ENCODE measurements at places on chromosomes 5 and 9.

DNA sequence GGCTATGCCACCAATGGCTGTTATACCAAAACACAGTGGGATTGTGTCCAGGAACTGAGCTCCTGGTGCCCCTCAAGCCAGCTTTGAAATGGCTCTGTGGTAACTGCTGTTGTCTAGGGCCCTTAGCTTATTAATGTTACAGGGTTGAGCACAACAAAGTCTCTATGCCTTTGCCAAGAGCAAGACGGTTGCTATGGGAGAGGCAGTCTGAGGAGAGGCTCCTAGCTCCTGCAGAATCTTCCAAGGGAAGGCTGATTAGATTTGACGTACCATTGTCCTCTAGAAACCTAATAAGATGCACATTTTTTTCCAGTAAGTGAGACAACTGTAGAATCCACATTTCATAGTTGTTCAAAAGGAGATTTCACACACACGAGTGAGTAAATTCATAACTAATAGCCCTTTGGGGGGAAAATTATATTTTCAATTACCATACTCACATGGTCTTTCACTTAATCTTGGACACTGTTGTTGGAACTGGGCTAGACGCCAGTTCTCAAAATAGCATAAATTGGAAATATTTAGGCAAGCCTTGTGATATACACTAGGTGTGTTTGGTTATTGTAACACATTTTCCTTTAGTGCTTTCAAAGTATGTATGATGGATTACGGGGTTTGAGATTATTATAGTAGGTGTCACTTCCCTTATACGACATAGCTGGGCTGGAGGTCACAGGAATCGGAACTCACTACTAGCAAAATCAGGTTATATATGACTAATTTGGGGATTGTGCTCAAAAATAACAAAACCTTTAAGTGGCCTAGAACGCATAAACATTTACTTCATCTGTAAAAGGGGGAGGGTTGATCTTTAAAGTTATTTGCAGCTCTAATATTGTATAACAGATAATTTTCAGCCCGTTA, 186.3 kb upstream of the EGFLAM start:
- no peak for DNase-seq

- no peak for DNase-seq
Observed at GRCh38 chr9:137077010-137077747, at the start of gene UAP1L1. TSS of gene UAP1L1 (plus strand) at chr9:137077517. CDS start at chr9:137077533, 16 bp downstream.

DNA sequence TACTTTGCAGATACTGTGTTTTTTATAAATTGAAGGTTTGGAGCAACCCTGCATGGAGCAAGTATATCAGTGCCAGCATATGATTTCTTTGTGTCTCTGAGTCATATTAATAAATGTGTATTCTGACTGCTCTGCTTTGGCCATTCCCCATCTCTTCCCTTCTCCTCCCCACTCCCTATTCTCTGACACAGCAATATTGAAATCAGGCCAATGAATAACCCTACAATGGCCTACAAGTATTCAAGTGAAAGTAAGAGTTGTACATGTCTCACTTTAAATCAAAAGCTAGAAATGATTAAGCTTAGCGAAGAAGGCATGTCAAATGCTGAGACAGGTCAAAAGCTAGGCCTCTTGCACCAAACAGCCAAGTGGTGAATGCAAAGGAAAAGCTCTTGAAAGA, 82.2 kb upstream of the TLX3 start:
- no peak for DNase-seq

- no peak for DNase-seq
Observed at GRCh38 chr5:76555717-76556116, 67.5 kb downstream of the F2RL2 start.

GRCh38 chr5:96031180-96031579, 69.5 kb upstream of the ELL2 start:
- no peak for DNase-seq

DNA sequence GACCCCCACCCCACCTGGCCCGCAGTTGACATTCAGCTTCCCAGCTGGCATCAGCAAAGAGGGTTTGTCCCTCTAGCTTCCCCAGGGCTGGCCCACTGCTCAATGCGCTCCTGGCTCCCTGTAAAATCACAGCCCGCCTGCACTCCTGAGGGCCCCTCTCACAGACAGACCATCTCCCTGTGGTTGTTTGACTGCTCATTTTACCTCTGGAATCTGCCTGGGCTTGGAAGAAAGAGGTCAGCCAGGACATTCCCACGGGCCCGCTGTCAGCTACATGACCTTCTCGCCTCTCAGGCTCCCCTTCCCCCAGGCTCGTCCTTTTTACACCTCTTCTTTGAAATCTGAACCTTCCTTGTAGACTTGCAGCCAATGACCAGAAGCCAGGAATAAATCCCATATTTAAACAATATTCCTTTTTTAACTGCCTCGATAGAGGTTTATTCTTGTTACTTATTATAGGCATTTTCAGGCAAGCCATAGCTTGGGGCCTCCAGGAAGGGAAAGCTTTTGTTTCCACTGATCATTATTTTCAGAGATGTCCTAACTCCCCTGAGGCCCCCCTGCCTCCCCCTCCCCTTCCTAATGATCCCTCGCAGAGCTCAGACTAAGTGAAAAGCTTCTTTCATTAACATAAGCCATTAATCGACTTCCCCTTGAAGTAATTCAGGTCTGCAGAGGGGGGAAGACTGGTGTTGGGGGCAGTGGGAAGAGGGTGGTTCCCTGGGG, 76.3 kb upstream of the IQGAP2 start:
- no peak for DNase-seq

- no peak for DNase-seq
Observed at GRCh38 chr5:94245608-94246007, 372.8 kb downstream of the KIAA0825 start.

GRCh38 chr9:77893706-77894105, 137.9 kb downstream of the GNAQ start:
- no peak for DNase-seq

GRCh38 chr5:99398976-99399375, 470.2 kb upstream of the CHD1 start:
- DNase-seq = no peak

DNA sequence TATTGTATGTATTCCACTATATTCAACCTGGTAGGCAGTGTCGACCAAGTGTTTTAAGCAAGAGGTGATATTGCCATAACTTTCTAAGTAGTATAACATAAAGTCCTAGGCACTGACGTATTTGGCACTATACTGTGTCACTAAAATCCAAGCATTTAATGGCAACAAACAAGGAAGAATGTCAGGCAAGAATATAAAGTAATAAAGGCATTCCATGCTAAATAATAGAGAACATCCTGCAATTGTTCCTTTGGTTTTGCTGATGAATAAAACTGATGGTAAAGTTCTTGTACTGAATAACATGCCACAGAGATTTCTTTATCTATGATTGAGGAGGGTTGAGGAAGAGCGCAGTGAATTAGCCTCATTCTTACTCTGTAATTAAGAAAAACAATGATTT, 256.9 kb downstream of the HINT1 start:
- no peak for DNase-seq

DNA sequence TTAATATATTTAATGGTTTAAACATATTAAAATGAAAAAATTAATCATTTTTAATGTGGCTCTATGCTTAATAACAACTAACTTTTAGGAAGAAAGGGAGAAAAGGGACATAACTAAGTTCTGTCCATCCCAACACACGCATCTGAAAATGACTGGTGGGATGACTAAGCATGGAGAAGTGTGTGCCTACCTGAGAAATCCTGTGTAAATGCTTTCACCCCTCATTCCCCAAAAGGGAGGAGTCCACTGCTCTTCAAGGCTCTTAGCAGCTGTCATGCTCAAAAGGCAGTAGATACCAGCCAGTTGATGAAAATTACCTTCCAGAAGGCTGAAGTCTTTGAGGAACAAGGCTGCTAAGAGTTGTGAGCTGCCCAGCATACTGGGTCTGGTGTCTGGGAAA, 130.9 kb downstream of the NFIB start:
- DNase-seq = no peak

GRCh38 chr9:124495126-124496074, 11.8 kb downstream of the NR5A1 start:
- no peak for DNase-seq

- DNase-seq = no peak
Observed at GRCh38 chr5:140673187-140673976, at the start of gene DND1. TSS of gene DND1 (minus strand) at chr5:140673576. CDS start at chr5:140673542, 34 bp downstream.

- DNase-seq = no peak
Observed at GRCh38 chr9:137190315-137190856, 1.9 kb downstream of the SSNA1 start.

GRCh38 chr9:22134390-22134789, 125.3 kb upstream of the CDKN2B start:
- no peak for DNase-seq

- DNase-seq = no peak
Observed at GRCh38 chr9:131731237-131731636, 8.6 kb downstream of the RAPGEF1 start.

- DNase-seq = no peak
Observed at GRCh38 chr5:66516550-66516949, 79.6 kb upstream of the MAST4 start.

DNA sequence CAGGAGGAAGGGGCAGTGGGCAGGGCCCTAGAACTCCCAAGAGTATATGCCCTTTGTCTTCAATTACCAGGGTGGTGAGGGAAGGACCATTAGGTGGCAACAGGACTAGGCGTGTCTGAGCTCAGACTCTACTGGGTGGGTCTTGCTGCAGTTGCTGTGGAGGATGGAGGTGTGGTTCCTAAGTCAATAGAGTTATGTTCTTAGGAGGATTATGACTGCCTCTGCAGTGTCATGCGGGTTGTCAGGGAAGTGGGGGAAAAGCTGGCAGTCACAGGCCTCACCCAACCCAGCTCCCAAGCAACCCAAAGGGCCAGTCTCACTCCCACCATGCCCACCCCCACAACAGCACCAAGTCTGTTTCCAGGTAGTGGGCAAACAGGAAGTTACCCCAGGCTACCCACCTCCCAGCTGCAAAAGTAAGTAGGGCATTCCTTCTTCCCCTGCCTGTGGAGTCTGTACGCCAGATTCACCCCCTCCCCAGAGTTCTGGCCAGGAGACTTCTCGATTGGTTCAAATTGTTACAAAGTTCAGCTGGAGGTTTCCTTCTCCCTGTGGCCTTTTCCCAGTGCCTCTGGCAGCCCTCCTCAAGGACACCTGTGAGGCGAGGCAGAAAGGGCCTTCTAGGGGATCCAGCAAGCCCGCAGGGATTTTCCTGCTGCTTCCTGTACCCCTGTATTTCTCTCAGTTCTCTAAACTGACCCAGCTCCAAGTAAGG, 145.3 kb downstream of the HINT1 start:
- no peak for DNase-seq

- DNase-seq = no peak
Observed at GRCh38 chr9:83920469-83920926, 734 bp downstream of the KIF27 start.

DNA sequence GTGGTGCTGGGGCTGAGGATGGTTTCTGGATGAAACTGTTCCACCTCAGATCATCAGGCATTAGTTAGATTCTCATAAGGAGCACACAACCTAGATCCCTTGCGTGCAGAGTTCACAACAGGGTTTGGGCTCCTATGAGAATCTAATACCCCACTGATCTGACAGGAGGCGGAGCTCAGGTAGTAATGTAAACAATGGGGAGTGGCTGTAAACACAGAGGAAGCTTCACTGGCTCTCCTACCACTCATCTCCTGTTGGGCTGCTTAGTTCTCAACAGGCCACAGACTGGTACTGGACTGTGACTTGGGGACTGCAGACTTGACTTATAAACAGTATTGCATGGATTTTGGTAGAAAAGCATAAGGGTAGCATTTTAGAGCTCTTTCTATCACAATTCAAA, 870.7 kb upstream of the CDH10 start:
- DNase-seq = peak; percentile 18

DNA sequence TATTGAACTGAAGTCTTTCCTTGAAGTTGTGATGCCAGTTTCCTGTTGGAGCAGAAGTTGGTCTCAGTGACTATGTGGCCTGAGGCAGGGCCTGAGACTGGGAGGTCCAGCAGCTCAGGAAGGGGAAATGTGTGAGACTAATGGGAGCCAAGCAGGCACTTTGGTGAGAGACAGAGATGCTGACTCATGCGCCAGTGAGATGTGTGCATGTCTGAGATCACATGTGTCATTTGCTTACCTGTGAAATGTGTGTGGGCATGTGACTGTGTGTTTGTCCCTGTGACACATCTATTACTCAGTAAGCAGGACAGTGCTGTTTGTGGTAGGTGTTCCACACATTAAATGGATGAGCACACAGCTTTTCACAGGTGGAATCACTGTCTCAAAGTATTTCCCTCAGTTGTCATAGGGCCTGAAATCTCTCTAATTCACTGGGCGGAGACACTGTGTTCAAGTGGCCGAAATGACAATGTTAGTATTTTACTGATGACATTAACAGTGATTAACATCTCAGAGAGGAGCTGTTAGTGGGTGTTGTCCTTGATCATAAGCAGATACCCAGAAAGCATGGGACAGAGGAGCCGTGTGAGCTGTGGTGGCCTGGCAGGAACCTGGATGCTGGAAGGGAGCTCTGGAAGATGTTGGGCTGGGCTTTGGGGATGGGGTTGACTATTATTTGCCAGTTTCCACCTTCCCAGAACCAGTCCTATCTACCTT, 7.4 kb downstream of the NPR2 start:
- no peak for DNase-seq

- DNase-seq = no peak
Observed at GRCh38 chr5:68405784-68406743, 190.5 kb downstream of the PIK3R1 start.

GRCh38 chr5:119347991-119348390, 7.8 kb upstream of the TNFAIP8 start:
- no peak for DNase-seq

DNA sequence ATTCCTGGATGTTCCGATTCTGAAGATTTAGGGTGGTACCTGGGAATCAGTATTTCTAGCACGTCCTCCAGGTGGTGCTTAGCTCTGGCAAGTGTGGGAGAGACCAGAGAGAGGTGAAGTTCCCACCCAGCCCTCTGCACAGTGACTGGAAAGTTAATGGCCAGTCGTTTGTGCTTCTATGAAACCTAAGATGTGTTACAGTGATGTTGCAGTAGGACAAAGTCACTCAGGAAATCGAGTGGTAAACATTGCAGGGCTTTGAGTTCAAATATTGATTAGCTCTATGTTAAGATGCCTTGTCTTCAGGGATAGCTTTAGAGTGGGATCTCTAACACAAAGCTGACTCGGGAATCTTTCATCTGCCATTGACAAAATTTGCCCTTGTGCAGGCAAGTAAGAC, 55.6 kb downstream of the PIK3R1 start:
- no peak for DNase-seq

DNA sequence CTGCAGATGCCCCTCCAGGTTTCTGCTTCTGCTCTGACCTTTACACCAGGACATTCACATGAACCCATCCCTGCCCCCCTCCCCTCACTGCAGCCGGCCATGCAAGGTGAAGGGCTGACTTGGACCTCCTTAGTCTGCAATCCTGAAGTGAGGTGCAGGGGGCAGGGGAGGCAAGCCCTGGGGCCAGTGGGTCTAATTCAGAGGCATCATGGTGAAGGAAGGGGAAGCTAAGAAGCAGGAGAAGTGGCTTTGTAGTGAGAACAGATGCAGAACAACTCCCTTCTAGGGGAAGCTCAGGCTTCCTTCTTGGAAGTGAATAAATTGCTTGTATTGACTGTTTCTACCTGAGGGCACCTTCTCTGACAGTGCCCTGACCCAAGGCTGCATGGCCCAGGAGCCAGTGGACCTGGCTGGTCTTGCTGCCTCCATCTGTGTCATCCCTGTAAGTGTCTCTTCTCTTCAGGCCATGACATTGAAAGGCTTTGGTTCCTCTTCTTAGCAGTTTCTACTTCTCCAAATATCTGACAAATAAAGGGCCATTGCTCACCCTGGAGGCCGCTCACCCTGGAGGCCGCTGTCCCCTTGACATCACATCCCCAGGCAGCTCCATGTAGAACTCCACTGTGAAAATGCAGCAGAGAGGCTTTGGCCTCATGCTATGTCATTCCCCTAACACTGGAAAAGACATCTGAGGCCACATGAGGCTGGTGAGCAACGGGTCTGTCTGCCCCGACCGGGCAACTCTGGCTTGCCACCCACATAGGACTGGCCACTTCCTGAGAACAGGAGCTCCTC, 55.3 kb downstream of the GADD45G start:
- no peak for DNase-seq

- no peak for DNase-seq
Observed at GRCh38 chr5:170393958-170394357, 4.8 kb upstream of the KCNMB1 start.
